ENCODE measurements at places on chromosomes 2 and 18. TPM values are rescaled to one million over a fixed set of nuclear protein-coding genes. Genes with fewer than 3 reads are reported as not detected.

DNA sequence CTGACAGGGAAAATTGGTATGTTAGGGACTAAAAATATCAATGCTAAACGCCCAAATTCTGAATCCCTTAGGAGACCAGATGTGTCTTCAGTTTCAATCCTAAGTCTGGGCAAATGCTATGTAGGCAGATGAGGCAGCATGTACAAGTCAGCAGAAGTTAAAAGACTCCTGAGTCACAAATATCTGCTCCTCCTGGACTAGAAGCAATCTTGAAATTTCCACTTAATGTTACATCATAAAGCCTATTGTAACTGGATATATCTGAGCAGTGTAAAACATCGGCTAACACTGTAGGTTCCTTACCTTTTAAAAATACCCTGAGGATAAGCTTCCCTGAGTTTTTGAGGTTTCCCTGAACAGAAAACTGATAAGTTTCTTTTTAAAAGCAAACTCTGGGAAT is 1087.6 kb upstream of the PIK3C3 start:
- DNase-seq, result no peak
- no peaks in the 10 kb centered on the region for H3K27me3 ChIP-seq
- no peak overlapping the region for H3K27ac ChIP-seq
- H3K4me3 ChIP-seq, result no peak overlapping the region

- no peaks in the 10 kb centered on the region for H3K27me3 ChIP-seq
- no peak overlapping the region for H3K4me3 ChIP-seq
- H3K4me1 ChIP-seq, result peaks cover 24% of the 10 kb centered on the region
- no peak overlapping the region for H3K27ac ChIP-seq
- no peak for DNase-seq
These were observed 24.6 kb downstream of the TEX44 start for GRCh38 chr2:231617059-231617926.

DNA sequence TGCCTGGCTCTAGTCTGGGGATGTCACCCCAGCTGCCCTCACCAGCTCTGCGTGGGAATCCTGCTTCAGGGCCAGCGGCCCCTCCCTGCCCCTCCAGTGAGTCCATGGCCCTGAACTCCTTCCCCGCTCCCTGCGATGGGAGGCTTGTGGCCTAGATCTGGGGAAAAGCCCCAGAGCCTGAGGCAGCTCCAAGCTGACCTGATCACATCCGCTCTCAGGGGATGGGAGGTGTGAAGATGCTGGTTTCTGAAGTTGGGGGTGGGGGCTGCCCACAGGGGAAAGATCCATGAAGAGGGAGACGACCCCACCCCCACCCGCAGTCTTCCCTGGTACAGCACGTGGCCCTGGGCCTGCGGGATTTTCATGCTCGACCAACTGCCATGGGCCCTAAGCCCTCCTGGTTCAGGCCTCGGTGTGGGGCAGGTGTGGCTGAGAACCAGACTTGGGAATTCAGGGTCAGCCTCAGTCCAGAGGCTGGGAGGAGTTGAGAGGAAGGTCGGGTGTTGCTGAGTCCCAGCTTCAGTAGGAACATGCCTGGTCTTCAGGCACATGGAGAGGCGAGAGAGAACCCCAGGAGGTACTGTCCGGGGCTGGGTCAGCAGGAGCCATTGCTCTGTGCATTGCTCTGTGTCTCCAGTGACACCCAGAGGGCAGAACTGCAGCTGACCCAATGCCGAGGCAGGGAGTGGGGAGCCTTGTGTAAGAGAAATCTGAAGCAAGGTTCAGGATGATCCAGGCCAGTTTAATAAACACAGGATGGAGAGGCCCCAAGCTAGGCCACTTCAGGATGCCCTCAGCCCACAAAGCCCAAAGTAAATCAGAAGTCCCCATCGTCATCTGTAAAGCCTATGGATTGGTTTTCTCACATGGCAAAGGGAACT is 115.1 kb downstream of the CAPN13 start:
- DNase-seq, result no peak
- H3K4me3 ChIP-seq, result no peak overlapping the region
- no peaks in the 10 kb centered on the region for H3K36me3 ChIP-seq
- no peaks in the 10 kb centered on the region for H3K27me3 ChIP-seq
- H3K27ac ChIP-seq, result no peak overlapping the region
- no peaks in the 10 kb centered on the region for H3K4me1 ChIP-seq

DNA sequence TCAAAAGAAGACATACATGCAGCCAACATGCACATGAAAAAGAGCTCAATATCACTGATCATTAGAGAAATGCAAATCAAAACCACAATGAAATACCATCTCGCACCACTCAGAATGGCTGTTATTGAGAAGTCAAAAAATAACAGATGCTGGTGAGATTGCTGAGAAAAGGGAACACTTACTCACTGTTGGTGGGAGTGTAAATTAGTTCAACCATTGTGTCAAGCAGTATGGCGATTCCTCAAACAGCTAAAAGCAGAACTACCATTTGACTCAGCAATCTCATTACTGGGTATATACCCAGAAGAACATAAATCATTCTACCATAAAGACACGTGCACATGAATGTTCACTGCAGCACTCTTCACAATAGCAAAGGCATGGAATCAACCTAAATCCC is 95.5 kb upstream of the XIRP2 start:
- H3K36me3 ChIP-seq, result no peaks in the 10 kb centered on the region
- no peak overlapping the region for H3K27ac ChIP-seq
- no peak overlapping the region for H3K4me3 ChIP-seq
- H3K4me1 ChIP-seq, result no peaks in the 10 kb centered on the region
- H3K27me3 ChIP-seq, result no peaks in the 10 kb centered on the region

GRCh38 chr2:70854411-70854810 is 18.8 kb upstream of the CD207 start:
- no peak overlapping the region for H3K4me3 ChIP-seq
- DNase-seq, result no peak
- H3K27me3 ChIP-seq, result no peaks in the 10 kb centered on the region
- no peak overlapping the region for H3K27ac ChIP-seq
- H3K4me1 ChIP-seq, result no peaks in the 10 kb centered on the region

DNA sequence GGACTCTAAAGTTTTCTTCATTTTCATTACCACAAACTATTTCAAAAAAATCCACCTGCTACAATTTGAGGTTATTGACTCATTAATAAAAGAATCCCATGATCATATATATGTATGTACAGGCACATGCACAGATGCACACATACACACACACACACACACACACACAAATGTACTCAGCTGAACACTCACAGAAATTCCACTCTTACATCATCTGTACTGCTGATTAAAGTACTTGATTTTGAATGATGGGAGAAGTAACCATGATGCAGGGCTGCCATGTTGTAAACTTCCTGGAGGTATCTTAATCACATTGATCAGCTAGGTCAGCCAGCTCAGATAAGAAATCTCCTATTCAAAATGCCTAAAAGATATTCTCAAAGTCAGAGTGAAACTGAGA is 1313.2 kb upstream of the NRXN1 start:
- no peaks in the 10 kb centered on the region for H3K27me3 ChIP-seq
- H3K27ac ChIP-seq, result no peak overlapping the region

- H3K27ac ChIP-seq, result no peak overlapping the region
- no peaks in the 10 kb centered on the region for H3K4me1 ChIP-seq
- no peak for DNase-seq
- H3K27me3 ChIP-seq, result no peaks in the 10 kb centered on the region
- H3K36me3 ChIP-seq, result no peaks in the 10 kb centered on the region
These were observed 679.0 kb upstream of the ACVR2A start for GRCh38 chr2:147165697-147166382.

GRCh38 chr2:128437204-128437565 is 118.5 kb upstream of the HS6ST1 start:
- H3K27ac ChIP-seq, result no peak overlapping the region
- no peak for DNase-seq
- no peaks in the 10 kb centered on the region for H3K4me1 ChIP-seq
- H3K36me3 ChIP-seq, result no peaks in the 10 kb centered on the region

DNA sequence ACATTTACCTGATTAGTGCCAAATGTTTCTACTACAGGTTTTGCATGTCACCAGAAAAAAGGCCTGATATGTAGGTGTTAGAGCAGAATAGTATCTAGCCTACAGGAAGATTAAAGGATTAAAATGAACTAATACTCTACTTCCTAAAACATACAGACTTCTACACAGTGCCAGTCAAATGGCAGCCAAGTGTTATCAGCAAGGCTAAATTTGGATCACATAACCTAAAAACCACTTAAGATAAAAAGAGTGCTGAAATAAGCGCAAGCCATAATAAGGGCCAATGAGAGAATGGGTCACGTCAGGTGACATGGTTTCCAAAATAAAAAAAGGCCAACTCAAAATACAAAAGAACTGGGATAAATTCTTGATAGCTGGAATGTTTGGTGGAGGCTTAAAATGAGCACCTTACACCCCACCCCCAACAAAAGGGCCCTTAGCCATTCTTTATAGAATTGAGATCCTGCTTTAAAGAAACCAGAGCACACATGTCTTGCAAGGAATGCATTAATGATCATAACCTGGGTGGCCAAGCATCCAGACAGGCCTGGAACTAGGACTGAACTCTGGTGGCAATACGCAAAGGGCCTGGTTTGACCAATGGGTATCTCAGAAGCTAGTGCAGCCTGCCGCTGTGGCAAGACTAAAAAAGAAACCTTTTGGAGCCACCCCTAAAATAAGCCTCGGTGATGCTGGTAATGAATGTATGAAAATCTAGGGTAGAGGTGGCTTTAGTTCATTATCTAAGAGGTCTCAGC is 32.4 kb downstream of the IRS1 start:
- no peak overlapping the region for H3K27ac ChIP-seq
- peaks cover 15% of the 10 kb centered on the region for H3K36me3 ChIP-seq
- no peak for DNase-seq
- no peak overlapping the region for H3K4me3 ChIP-seq
- no peaks in the 10 kb centered on the region for H3K27me3 ChIP-seq

DNA sequence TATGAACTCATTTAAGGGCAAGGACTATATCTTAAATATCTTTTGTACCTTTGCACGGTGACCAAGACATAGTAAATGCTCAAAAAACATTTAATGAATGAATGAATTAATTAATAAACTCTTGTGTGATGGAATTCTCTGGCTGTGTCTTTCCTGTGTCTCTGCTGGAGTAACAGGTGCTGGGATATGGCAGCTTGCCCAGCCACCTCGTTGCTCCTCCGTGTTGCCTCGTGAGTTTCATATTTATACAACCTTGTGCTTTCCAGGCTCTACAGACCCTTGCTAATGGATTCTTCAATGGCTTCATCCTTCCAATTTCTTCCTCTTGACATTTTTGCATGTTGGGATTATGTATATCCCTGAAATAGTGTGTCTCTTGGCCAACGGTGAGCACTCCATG is 30.4 kb downstream of the CTAGE1 start:
- no peaks in the 10 kb centered on the region for H3K27me3 ChIP-seq
- no peak for DNase-seq
- H3K27ac ChIP-seq, result no peak overlapping the region
- no peaks in the 10 kb centered on the region for H3K36me3 ChIP-seq
- no peak overlapping the region for H3K4me3 ChIP-seq

- no peak for DNase-seq
- no peaks in the 10 kb centered on the region for H3K36me3 ChIP-seq
- H3K27ac ChIP-seq, result no peak overlapping the region
- no peak overlapping the region for H3K4me3 ChIP-seq
- H3K27me3 ChIP-seq, result no peaks in the 10 kb centered on the region
These were observed 32.6 kb downstream of the ABCA12 start for GRCh38 chr2:215105607-215106354.

DNA sequence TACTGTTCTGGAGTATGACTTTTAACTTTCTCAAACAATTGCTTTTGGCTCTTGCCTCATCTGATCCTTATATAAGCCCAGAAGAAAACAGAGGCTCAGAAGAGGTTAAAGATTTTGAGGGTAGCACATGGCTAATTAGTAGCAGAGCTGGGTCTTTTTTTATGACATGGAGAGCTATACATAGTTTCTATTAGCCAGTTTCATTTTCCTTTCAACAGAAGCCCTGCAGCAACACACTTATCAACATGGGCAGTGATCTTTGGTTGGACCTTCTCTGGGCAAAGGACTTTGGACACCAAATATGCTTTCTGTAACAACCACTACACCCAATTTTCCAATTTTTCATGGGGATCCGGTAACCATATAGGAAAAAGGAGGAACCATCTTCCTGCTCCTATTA is 64.9 kb downstream of the NCKAP5 start:
- H3K36me3 ChIP-seq, result no peaks in the 10 kb centered on the region
- H3K27me3 ChIP-seq, result no peaks in the 10 kb centered on the region
- no peak overlapping the region for H3K4me3 ChIP-seq
- H3K4me1 ChIP-seq, result peaks cover 99% of the 10 kb centered on the region
- no peak for DNase-seq

GRCh38 chr18:25144820-25145219 is 207.1 kb downstream of the ZNF521 start:
- DNase-seq, result no peak
- peaks cover 5% of the 10 kb centered on the region for H3K27me3 ChIP-seq
- H3K4me3 ChIP-seq, result no peak overlapping the region
- H3K36me3 ChIP-seq, result no peaks in the 10 kb centered on the region

DNA sequence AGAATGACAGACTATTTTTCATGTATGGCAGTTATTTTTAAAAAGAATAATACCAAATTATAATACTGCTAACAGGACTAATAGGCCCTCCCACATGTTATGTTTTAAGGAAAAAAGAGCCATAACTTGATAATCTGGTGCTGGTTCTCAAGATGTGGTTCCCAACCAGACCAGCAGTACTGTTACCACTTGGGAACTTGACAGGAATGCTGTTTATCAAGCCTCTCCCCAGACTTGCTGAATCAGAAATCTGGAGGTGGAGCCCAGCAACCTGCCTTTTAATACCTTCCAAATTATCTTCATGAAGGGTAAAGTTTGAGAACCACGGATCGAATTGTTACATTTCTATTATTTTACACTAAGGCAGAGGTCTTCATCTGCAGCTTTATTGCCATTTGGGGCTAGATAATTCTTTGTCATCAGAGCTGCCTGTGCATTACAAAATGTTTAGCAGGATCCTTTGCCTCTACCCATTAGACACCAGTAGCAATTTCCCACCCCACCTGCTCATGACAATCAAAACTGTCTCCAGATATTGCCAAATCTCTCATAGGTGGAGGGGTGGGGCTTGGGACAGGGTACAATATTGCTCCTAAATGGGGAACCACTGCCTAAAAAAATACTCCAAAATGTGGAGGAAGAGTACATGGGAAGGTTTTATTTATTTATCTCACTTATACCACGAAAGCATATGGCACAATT is 629.6 kb downstream of the ARHGAP15 start:
- H3K36me3 ChIP-seq, result no peaks in the 10 kb centered on the region
- no peaks in the 10 kb centered on the region for H3K4me1 ChIP-seq
- no peak overlapping the region for H3K4me3 ChIP-seq
- H3K27ac ChIP-seq, result no peak overlapping the region

DNA sequence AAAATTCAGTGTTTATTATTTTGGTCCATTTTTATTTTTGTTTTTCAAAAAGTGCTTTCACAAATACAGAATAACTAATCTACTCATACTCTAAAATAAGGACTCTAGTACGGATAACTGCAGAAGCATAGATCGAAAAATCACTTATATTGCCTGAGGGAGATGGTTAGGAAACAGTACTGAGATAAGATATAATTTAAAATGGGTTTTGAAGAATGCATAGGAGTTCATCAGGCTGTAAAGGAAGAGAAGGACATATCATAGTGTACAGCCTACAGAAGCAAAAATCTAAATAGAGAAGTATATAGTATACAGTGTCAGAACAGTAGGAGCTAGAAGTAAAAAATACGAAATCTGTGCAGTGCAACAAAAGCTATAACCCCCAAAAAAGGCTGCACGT is 247.4 kb downstream of the SOX11 start:
- no peaks in the 10 kb centered on the region for H3K27me3 ChIP-seq
- no peaks in the 10 kb centered on the region for H3K4me1 ChIP-seq
- DNase-seq, result no peak
- no peak overlapping the region for H3K27ac ChIP-seq

Gene TRIM43
- total RNA-seq, result not detected

Gene CERKL
- 0.72 TPM for total RNA-seq

Gene UCN
- total RNA-seq, result 0.64 TPM

Gene ZNF512
- 61.3 TPM for total RNA-seq

Gene C1QL2
- total RNA-seq, result 0.98 TPM

Gene ZNF24
- total RNA-seq, result 63.3 TPM

Gene PLB1
- 0.39 TPM for total RNA-seq

Gene LANCL1
- 55.6 TPM for total RNA-seq

Gene CPS1
- 0.62 TPM for total RNA-seq

Gene KATNAL2
- 15.4 TPM for total RNA-seq
